ENCODE measurements at places on chromosomes 5 and 9. TPM values are rescaled to one million over a fixed set of nuclear protein-coding genes. Genes with fewer than 3 reads are reported as not detected.

DNA sequence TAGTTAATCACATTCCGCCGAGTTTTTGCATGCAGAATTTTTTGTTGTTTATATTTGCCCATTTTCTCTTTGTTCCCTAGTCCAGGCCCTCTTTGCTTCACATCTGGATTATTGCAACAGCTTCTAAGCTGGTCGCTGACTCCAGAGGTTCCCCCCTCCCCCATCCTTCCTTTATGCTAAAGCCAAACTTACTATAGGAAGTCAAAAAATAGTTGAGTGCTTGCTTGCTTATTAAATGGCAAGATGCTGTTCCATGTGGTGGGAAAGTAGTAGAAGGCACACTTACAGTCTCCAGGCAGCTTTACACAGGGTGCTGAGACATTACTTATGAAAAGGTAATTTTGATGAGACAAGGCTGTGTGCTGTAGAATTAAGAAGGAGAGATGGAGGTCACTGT is 1.3 kb downstream of the ZBTB34 start:
- DNase-seq: no peak

DNA sequence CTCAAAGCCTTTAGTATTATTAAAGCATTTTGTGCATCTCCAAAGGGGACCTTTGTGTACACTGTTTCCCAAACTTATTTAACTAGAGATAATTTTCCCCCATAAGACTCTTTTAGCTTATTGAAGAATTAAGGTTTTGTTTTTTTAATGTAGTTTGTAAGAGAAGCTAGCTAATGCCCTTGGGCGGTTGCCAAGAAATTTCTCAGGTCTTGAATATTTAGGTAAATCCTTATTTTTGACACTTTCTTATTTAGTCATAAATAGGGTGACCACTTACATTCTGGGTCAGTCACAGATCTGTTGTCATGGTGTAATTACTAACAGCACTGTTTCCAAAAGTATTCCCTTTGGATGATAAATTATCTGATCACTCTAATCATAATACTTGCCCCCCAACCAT is 27.2 kb downstream of the TNFAIP8 start:
- DNase-seq: no peak

DNA sequence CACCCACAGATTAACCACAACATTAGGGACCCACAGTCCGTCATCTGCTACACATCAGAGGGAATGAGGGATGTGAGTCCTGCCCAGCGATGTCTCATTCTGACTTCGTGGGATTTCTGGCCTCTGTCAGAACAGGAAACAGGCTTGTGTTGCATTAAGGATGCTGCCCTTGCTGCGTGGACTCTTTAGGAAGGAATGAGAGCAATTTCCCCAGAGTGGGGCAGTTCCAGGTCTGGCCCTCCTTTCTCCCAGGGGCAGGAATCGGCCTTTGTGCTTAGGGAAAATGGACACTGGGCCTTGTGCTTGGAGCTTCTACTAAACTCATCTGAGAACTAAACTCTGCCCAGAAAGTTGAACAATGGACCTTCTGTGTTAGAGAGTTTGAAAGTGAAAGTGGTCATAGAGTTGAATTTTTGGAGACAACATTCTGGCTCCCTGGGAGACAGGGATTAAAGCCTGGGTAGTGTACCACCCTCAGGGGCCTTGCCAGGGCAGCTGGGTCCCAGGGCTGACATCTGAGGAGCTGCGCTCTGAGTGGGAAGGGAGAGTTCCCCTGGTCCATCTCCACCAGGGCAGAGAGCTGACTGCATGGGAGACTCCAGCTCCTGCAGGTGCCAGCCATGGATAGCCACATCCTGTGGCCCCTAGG is 37.8 kb upstream of the S1PR3 start:
- DNase-seq: peak; percentile 83

DNA sequence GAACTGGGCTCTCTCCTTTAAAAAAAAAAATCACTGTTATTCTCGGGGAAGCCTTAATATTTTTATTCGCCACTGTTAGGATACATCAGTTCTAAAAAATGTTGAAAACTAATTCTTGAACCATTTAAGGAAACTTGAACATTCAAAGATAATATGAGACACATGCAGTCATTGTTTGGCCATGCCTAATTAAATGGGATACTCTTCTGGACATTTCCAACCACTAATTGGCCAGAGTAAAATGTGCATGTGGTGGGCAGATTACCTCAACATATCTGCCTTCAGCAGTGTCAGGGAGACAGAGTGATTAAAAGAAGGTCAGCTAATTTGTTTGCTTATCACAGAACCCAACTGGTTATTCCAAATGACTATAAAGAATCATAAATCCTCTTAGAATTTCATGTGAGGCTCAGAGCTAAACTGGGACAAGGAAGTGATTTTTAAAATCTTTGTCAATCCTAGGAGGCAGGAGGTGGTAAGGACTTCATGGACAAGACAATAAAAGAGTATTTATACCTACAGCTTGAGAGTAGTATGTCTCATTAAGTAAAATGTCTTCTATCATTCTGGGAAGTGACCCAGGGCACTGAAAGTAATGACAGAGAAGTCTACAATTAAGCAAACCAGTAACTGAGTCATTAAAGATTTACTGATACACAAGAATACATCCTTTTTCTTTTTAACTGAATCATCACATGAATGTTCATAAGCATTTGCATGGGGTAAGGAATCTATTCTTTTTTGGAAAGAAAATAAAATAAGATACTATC is 242.9 kb upstream of the TRPM3 start:
- no peak for DNase-seq

GRCh38 chr9:124481115-124481514 is 26.1 kb downstream of the NR5A1 start:
- DNase-seq: no peak

- no peak for DNase-seq
Measured at GRCh38 chr9:92385001-92385400, 19.4 kb downstream of the OGN start.

- no peak for DNase-seq
Measured at GRCh38 chr5:112253478-112254250, 165.4 kb downstream of the EPB41L4A start.

Gene EGR1
- total RNA-seq: 31.2 TPM

- DNase-seq: no peak
Measured at GRCh38 chr9:96279932-96280331, 22.0 kb downstream of the HSD17B3 start.

Gene GFI1B
- 0.32 TPM for total RNA-seq

DNA sequence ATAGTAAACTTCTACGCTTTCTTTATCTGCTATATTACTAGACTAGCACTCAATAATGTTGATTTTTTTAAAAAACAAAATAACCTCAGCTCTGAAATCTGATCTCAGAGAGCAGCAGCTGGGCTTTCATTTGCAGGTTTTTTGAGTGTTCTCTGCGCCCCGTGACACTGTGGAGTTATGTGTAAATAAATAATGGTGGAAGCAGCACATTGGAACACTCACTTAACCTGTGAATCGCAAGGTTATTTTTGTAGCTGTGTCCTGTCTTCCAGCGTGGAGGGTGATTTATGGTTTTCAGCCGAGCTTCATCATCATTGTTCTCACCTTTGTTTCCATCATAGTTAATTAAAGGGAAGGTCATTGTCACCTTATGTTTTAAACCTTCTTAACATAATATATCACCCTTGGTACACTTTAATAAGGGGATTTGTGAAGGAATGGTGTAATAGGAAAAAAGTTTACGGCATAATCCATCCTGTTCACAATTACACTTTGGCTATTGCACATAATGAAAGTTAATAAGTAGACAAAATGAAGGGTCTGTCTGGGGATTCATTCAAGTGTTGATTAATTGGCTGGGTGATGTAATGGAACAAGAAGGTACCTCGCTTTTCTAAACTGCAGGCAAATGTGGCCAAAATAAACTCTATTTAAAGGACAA is 493.3 kb upstream of the ADAMTS16 start:
- DNase-seq: no peak

- no peak for DNase-seq
Measured at GRCh38 chr9:112848316-112849151, 42.1 kb downstream of the SLC46A2 start.

DNA sequence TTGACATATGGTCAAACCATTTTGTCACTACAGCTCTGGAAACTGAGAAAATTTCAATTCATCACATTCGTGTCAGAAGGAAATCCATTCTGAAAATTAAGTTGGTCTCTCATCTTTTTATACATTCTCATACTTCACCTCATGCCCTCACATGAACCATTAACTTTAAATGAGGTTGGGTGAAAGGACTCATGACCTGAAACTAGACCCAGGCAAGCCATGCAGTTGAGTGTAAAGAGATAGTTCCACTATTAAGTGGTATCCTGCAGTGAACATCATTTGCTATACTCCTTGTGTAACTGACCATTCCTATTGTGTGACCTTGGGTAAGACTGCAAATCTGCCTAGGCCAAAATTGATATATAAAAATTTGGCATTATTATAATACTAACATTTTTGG is 299.6 kb upstream of the GRIN3A start:
- DNase-seq: no peak

GRCh38 chr5:124238350-124238749 is 508.1 kb downstream of the ZNF608 start:
- no peak for DNase-seq

Data from right cardiac atrium (tissue), 5 donors.